ENCODE measurements at places on chromosomes 7 and 10. TPM values are rescaled to one million over a fixed set of nuclear protein-coding genes. Genes with fewer than 3 reads are reported as not detected.

DNA sequence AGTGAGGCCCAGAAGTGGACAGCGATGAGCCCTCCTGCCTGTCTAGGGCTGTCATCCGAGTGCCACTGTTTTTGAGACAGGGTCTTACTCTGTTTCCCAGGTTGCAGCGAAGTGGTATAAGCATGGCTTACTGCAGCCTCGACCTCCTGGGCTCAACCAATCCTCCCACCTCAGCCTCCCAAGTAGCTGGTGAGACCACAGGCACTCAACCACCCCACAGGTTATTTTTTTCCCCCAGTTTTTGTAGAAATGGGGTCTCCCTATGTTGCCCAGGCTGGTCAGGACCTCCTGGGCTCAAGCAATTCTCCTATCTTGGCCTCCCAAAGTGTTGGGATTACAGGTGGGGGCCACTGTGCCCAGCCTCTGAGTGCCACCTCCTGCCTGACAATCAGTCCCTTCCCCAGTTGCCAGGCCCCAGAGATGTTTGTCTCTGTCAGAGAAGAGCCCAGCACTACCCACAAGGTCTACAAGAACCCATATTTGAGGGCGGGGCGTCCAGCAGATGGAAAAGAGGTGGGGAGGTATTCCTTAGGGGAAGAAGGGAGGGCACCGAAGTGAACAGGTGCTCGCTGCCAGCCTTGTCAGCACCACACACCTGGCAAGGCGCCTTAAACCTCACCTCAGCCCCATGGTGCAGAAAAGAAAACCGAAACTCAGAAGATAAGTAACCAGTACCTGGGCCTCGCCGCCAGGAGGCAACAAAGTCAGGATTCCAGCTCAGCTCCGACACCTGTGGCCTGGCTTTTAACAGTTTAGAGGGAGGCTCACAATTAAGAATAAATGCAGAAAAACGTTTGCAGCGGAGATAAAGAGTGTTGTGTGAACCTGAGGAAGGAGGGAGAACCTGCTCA lies 77.4 kb upstream of the ANLN start:
- no peak overlapping the region for H3K27ac ChIP-seq
- H3K4me1 ChIP-seq: peaks cover 3% of the 10 kb centered on the region
- no peaks in the 10 kb centered on the region for H3K27me3 ChIP-seq
- peak; percentile 80 for DNase-seq
- no peak overlapping the region for H3K4me3 ChIP-seq

GRCh38 chr7:26369593-26369992 lies 77.9 kb downstream of the SNX10 start:
- peaks cover 15% of the 10 kb centered on the region for H3K4me1 ChIP-seq
- no peak for DNase-seq
- peak overlapping the region; percentile 28 for H3K27ac ChIP-seq

DNA sequence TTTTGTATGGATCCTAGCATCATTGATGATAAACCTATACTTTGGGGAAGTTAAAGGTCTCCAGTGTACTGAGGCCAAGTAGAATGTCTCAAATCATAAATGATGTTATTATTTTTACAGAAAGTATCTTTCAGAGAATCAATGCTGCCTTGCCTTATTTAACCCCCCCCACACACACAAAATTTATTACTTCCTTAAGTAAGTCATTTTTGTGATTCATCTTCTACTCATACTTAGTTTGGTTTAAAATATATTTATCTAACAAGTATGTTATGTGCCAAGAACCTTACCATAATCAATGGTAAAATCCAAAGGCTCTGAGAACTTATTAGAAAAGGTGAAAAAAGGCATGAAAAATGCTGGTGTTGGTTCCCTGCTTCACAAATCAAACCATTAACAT lies 18.8 kb upstream of the CLDN12 start:
- no peak overlapping the region for H3K27ac ChIP-seq
- peaks cover 71% of the 10 kb centered on the region for H3K36me3 ChIP-seq
- no peaks in the 10 kb centered on the region for H3K27me3 ChIP-seq
- no peak for DNase-seq

DNA sequence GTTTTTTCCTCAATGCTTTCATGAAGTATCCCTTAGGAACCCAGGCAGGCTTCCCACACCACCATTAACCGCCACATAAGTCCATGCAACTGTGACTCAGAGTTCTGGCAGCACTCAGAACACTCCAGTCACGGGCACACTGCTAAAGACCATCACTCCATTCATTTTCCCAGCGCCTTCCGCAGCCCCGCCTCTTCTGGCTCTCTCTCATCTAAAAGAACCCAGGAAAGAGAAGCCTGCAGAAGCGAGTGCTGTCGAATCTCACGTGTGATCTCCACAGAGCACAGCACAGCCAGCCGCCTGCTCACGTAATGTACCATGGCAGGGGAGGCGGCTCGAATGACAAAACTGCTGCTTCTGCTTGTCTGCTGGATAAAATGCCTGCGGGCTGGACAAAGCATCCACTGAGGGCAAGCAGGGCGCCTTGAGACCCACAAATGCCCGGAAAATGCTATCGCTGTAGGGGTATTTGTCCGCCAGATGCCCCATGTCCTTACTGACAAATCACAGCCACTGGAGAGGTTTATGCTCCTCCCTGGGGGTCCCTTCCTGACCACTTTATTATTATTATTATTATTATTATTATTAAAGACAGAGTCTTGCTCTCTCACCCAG lies 1.8 kb downstream of the PSMG3 start:
- DNase-seq: no peak
- no peak overlapping the region for H3K4me3 ChIP-seq
- H3K4me1 ChIP-seq: peaks cover 24% of the 10 kb centered on the region
- peaks cover 11% of the 10 kb centered on the region for H3K36me3 ChIP-seq

DNA sequence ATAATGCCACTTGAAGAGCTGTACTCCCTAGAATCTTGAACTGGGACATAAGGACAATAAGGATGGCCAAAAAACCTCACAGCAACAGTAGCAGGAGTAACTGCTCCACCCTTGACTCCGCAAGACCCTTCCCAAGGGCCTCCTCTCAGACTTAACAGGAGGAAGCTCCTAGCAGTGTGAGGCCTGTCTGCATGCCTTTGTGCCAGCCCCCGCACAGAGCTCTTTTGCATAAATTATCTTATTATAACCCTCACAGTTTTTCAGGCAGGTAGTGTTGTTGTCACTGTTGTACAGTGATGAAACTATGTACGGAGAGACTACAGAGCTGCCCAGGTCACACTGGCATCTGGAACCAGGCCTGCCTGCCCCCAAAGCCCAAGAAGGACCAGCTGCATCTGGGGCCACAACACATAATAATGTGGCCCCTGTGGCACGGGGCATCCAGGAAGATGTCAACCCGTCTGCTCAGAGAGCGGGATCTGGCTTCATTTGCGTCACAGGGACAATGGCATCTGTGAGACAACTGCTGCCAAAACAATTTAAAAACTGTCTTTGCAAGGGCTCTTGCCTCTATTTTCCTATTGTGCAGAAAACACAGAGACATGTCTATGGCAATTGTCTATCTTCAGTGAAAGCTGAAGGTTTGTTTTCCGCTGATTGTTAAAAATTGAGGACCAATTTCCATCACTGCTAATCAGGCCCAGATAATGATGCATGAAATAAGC lies 249.3 kb upstream of the GRB10 start:
- H3K36me3 ChIP-seq: no peaks in the 10 kb centered on the region
- no peaks in the 10 kb centered on the region for H3K27me3 ChIP-seq
- DNase-seq: no peak
- H3K4me3 ChIP-seq: no peak overlapping the region
- peaks cover 4% of the 10 kb centered on the region for H3K4me1 ChIP-seq

Gene ADRA2A
- total RNA-seq: 4.9 TPM
